ENCODE measurements at places on chromosomes 3 and 15. TPM values are rescaled to one million over a fixed set of nuclear protein-coding genes. Genes with fewer than 3 reads are reported as not detected.

Gene TMOD2
- total RNA-seq, result 41.9 TPM

Gene APBA2
- 40.9 TPM for total RNA-seq

Gene NR2E3
- 0.22 TPM for total RNA-seq

Gene ZNF620
- total RNA-seq, result 7.6 TPM
